Pulmonary artery endothelial cell (primary cell): ENCODE measurements at places on chromosomes 5 and 9. TPM values are rescaled to one million over a fixed set of nuclear protein-coding genes. Genes with fewer than 3 reads are reported as not detected.

- DNase-seq, result no peak
Observed at GRCh38 chr9:104971511-104971910, 43.6 kb upstream of the ABCA1 start.

GRCh38 chr5:102617191-102618187 lies 118.7 kb upstream of the SLCO6A1 start:
- no peak for DNase-seq

DNA sequence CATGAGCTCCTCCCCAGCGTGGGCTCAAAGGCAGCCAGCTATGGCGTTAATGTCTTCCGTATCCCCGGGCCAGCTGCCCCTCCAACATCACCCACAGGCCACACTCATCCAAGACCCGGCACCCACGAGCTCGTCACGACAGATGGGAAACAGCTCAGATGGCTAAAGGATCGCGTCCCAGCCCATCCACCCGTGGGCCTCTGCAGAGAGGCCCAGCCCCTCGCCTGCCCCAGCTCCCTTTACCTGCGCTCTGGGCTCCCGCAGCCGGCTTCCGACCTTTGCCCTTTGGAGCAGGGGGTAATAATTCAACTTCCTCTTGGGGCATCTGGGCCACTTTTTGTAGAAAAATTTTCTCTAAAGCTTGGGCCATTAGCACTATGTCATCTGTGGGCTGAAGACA lies 16.5 kb downstream of the BRD3 start:
- no peak for DNase-seq

DNA sequence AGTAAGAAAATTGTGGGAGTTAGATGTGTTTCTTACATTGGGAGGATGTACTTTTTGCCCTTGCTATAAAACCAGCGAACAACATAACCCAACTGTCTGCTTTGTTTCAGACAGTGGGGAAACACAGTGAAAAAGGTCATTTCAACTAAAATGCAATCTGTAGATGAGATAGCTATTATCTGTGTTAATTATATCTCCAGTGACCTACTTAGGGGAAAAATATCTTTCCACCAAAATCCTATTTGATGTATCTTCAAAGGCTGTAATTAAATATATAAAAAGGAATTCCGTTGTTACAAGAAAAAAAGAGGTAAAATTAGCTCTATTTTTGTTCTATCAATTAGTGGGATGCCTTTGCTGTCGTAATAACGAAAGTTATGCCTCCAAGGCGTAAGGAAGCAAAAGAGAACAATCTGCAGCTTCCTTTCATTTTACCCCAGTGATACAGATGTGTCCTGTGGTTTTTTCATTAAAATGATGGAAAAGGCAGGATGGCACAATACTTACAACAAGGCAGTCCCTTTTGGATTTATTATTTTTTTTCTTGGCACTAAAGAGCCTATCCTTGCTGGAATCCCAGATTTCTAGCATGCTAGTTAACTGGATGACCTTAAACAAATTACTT lies 100.9 kb downstream of the GNA14 start:
- DNase-seq, result no peak

OBP2B gene
- not detected in 2 replicates for total RNA-seq

- no peak for DNase-seq
Observed at GRCh38 chr5:90613459-90613858, 54.9 kb downstream of the ADGRV1 start.
